ENCODE measurements at places on chromosomes 2 and 18.

DNA sequence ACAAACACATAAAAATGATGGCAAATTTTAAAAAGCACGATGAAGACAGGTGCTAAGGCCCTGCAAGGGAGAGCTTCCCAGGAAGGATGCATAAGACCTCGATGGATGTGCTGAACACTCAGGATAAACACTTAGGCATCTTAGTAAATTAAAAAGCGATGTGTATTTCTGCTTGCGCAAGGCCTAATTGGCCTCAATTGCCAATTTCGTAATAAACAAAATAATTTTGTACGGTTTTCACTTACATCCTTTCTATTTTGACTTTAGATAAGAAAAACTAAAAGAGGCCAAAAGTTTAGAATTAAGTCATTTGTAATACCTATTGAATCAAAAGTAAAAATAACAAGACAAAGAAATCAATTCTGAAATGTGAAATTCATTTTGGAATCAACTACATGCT lies 189.1 kb downstream of the TCF4 start:
- DNase-seq: no peak

DNA sequence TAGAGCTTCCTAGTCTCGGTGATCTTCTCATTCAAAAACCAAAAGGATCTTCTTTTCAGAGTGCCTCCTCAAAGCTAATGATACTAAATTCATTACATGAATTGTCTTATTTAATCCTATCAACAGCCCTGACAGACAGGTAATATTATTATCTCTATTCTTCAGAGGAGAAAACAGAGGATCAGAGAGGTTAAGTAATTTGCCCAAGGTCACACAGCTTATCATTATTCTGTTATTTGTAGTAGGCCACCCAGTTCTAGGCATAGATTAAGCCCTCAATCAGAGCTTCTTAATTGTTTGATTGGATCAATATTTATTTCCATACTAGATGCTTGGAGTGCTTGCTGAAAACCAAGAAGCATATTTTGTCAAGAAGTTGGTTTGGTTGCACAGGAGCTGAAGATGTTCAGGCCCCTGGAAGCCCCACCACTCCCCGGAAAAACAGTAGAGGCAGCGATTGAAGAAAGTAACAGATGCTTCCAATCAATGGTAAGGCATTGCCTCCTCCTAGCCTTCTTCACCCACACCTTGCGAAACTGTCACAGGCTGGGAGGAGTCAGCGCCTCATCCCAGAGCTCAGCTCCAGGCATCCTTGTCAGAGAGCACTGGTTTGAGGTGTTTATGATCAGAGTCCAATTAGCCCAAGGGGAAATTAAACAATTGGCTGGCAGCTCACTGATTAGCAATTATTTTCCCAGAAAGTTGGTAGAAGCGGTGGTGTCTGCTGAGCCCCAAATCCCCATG lies 487.2 kb downstream of the BCL11A start:
- DNase-seq: no peak

- no peak for DNase-seq
Observed at GRCh38 chr2:18066066-18066465, 187.6 kb downstream of the KCNS3 start.

GRCh38 chr2:158378926-158379325 lies 77.6 kb downstream of the CCDC148 start:
- DNase-seq: no peak

GRCh38 chr2:237092920-237093781 lies 7.5 kb downstream of the COPS8 start:
- DNase-seq: peak; percentile 84

- DNase-seq: no peak
Observed at GRCh38 chr2:191363267-191363666, 118.1 kb downstream of the MYO1B start.

DNA sequence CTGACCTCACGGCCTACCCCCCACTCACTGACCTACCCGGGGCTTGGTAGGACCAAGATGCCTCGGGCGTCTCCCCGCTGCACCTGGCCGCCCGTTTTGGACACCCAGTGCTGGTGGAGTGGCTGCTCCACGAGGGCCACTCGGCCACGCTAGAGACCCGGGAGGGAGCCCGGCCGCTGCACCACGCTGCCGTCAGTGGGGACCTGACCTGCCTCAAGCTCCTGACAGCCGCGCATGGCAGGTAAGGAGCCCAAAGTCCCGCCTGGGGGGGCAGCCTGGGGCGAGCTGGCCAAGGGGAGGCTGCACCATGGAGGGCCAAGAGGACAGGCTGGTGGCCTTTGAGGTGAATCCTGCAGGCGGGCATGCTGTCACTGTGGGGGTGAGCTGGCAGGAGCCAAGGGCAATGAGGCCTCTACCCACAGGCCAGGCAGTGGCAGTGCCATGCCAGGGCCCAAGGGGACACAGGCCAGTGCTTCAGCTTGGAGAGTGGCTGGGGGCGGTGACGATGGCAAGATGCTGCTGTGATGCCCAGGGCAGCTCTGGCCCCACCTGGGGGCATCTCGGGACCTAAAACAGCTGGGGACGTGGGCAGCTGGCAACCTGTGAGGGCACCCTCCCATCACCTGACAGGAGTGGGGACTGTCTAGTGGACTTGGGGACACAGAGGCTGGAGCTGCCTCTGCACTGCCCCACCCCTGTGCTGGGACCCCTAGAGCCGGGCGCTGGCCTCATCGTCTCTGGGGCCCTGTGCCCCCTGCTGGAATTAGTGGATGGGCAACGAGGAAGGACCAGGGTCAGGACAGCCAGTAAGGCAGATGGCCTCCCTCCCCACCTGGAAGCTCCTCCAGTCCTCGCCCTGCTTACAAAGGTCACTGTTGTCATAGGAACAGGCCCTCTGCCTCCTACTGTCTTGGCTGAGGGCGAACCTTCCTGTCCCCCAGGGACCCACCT lies 2.0 kb downstream of the ESPNL start:
- no peak for DNase-seq

DNA sequence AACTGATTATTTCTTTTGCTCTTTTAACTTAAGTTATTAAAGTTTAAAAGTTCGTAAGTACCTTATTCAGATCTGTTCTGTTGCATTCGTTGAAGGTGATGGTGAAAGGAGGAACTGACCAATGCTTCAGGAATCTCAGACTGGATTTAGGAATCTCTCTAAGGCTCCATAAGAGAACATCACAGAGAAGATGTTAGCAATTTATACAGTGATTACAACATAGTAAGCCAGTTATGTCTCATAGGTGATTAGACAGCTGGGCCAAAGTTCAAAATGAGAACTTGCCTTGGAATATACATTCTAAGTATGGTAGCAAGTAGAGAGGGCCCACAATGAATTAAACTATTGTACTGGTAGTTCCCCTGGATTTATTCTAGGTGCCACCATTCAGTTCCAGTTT lies 3.2 kb downstream of the MARS2 start:
- peak; percentile 5 for DNase-seq

DNA sequence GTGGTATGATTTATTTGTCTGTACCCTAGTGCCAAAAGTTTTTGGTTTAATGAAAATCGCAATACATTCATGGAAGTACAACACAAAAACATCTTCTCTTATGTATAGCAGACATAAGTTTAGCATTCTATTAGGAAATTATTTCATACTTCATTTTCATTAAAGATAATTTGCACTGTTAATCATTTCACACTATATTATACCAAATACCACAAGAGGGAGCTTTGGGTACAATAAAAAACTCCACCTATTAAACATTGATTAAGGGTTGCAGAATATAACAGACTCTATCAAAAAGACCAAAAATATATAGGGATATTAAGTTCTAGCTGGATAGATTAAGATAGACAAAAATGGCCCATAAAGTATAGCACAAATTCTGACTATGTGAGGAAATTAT lies 79.0 kb downstream of the SLC66A3 start:
- DNase-seq: peak; percentile 25

DNA sequence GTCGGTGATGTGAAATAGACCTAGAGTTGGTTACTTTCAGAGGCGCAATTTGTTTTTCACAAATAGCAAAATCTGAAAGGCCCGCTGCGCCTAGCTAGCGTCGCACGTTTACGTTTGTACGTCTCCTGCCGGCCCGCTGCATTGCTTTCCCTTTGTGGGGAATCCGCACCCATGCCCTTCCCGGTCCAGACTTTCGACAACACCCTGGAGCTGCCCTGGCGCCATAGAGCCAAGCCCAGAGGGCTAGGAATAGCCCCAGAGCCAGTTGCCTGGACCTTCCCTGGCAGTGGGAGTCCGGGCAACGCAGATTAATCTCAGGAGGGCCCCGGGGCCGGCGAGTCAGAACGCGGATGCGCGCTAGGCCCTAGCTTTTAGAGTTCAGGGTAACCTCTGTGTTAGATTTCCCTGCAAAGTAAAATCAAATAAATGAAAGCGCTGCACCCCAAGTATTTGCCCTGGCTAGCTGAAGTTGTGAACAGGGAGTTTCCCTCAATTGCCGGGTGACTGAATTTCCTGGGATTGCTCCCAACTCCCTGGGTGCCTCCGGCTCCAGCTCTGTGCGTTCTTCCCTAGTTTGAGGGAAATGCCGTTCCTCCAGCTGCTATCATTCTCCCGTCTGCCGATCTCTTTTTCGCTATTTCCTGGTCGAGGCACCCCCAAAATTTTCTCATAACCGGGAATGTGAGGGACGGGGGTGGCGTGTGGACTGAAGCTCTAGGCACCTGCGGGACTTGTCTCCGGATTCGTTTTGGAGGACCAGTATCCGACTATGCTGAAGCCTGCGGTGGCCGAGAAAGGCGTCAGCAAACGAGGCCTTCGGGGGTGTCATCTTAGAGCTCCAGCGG lies 1.2 kb upstream of the EN1 start:
- DNase-seq: no peak

GRCh38 chr18:23321996-23322395 lies 131.1 kb upstream of the RIOK3 start:
- no peak for DNase-seq

DNA sequence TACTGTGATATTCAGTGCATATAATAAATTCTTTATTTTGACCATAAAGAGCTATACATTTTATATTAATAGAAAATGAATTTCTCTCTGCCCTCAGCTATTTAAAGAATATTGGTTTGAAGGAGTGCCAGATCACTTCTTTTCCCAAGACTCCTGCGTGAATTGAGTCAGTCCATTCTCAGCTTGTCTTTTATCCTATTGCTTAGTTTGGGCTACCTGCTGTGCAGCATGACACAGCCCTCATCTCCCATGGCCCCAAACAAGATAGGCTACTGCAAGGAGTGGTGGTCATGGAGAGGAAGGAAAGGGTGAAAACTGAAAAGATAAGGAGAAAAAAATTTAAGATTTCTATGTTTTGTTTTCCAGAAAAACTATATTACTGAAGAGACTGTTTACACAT lies 10.1 kb upstream of the FBXO11 start:
- DNase-seq: no peak

DNA sequence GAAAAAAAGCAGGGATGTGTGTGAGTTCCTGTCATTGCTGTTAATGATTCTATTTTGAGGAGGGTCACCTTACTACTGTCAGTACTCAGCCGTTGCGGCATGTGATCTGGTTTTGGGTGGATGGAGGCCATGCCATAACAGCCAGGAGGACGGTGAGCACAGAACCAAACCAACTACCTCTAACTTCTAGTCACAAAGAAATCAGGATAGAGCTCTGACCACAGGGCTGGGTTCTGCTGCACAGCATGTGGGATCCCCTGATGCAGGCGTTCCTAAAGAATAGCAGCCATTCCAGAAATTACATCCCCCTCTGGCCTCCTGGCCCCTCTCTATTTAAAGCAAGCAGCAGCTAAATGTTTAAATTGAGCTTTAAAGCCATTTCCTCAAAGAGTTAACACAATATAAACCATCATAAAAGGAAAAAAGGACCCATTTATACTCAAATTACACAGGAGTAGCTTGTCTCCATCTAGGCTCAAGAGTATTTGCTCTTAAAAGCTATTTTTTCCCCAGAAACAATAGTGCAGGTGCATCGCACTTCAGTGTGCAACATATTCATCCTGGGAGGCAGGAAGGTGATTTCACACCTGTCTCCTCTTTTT lies 786.4 kb downstream of the RNF144A start:
- no peak for DNase-seq

Measured in dermis microvascular lymphatic vessel endothelial cell (primary cell).